ENCODE measurements at places on chromosomes 12 and 14.

DNA sequence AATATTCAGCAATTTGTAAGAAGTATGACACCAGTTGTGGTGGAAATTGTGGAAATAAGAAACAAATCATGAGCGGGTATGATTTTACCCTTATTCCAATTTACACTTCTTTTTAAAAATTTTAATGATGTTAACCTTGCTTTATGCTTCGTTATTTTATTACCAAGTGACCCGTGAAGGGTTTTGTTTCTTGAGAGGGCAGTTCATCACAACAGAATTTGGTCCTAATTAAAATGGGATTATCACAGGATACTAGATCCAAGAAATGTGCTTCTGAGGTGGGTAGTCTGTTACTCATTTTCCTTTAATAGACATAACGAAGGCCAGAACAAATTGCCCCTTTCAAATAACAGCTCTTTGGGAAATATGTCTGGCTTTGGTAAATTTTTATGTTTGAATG is 25.5 kb upstream of the RASSF8 start:
- no peak for DNase-seq

- DNase-seq, result no peak
Measured at GRCh38 chr12:41242603-41243002, 54.5 kb downstream of the PDZRN4 start.

- DNase-seq, result peak; percentile 41
Measured at GRCh38 chr12:53344824-53345485, 8.8 kb upstream of the SP7 start.

- no peak for DNase-seq
Measured at GRCh38 chr12:116313194-116313927, 35.9 kb upstream of the MED13L start.

DNA sequence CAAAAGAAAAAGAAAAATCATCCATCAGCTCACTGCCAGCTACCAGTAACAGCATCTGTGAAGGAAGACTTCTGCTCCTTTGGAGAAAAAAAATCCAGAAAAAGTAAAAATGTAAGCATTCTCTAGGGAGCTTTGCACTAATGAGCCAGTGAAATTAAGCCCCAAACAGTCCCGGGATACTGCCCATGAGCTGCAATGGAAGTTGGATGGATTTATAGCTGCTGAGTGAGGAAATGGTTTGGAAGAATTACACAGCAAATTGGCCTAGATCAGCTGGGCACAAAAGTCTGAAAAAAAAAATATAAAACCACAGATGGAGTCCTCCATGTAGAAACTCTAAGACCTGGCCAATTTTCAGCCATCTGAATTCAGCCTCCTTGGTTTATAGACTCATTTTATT is 462.9 kb upstream of the USP15 start:
- no peak for DNase-seq

- no peak for DNase-seq
Measured at GRCh38 chr14:49615776-49616175, 4.7 kb downstream of the RPL36AL start.

DNA sequence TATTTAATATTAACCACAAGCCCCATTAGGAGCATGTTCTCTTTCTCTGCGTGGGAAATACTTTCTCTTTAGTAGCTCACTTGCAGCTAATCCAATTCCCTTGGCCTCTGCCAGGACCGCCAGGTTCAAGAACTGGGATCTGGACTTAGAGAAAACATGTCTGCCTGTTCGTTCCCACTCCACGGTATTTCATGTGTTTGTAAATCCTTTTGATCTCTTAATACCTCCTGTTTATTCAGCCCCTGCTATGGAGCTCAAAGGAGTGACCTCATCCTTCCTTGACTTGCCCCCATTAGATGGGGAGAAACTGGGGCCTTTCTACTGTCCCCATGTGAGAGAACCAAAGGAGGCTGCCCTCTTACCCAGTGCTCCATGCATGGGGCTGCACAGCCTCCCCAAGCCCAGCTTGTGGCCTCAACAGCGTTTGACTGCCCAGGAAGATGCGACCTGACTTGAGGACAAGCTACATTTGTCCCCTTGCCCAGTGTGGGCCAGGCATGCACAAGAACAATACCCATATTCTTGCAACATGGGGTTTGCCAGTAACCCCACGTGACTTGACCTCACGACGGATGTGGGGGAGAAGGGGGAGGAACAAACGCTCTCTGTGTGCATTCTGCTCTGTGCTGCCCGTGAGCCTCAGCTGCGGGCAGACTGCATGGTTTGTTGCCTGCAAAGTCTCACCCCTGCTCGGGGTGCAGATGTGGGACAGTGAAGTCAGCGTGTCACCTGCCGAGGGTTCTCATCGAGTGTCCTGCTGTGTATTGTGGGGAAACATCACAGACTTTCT is 30.3 kb downstream of the CD9 start:
- DNase-seq, result peak; percentile 39

GRCh38 chr12:127942981-127943380 is 324.0 kb upstream of the TMEM132C start:
- no peak for DNase-seq

GRCh38 chr14:89276424-89276975 is 140.5 kb downstream of the FOXN3 start:
- peak; percentile 92 for DNase-seq
